ENCODE measurements at places on chromosomes 2 and 18.

GRCh38 chr18:78782951-78783563, 196.6 kb upstream of the SALL3 start:
- no peak for DNase-seq

DNA sequence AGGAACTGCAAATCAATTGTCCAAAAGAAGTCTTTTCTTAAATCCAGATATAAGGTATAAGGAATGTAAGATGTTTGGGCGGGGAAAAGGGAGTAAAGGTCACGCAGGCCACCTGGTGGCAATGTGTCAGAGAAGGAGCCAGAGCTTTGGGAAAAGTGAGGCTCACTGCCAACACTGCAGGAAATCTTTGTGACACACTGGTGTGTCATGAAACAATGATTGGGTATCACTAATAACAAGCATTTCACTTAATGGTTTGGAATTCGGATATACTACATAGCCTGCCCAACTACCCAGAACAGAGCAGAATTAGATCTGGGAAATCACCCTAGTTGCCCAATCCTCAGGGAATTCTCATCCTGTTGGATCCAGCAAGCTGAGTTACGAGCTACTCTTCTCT, 61.0 kb downstream of the RBMS1 start:
- no peak for DNase-seq

DNA sequence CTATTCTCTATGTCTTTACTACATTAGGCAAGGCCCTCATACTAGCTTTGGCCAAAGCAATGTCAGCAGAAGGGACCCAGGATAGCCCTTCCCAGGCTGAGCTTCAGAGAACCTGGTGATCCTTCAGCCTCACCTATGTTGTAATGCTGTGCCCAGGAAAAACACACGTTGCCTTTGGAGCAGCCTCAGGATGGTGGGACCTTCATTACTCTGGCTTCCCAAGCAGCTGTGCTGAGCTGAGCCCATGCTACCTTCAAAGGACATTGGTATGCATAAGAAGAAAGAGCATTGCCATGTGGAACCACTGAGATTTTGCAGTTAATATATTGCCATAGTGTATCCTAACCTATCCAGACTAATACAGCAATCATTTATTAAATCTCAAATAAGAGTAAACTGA, 756.4 kb upstream of the ID2 start:
- no peak for DNase-seq

DNA sequence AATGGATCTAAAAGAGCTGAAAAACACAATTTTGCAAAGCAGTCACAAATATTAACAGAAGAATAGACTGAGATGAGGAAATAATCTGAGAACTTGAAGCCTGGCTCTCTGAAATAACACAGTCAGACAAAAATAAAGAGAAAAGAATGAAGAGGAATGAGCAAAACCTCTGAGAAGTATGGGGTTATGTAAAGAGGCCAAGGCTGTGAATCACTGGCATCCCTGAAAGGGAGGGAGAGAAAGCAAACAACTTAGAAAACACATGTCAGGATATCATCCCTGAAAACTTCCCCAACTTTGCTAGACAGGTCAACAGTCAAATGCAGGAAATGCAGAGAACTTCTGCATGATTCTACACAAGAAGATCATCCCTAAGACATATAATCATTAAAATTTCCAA, 73.5 kb upstream of the LHCGR start:
- no peak for DNase-seq

GRCh38 chr2:85579266-85579935, 2.0 kb downstream of the VAMP8 start:
- no peak for DNase-seq

DNA sequence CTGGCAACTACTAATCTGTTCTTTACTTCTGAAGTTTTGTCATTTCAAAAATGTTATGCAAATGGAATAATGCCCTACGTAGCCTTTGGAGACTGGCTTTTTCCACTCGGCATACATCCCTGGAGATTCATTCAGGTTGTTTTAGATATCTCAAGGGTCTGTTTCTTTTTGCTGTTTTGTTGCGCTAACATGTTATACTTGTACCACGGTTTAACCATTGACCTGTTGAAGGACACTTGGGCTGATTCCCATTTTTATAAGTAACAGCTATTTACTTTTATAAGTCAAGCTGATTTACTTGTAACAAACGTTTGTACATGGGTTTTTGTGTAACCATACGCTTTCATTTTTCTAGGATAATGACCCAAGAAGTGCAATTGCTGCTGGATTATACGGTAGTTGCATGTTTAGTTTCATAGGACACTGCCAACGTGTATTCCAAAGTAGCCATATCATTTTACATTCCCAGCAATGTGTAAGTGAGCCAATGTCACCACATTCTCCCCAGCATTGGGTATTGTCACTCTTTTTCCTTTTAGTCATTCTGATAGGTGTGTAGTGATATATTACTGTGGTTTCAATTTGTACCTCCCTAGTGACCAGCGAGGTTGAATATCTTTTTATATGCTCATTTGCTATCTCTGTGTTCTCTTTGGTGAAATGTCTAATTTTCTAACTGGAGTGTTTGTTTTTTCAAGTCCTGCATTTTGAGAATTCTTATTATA, 36.5 kb upstream of the STAT4 start:
- no peak for DNase-seq

- no peak for DNase-seq
Observed at GRCh38 chr2:223357076-223357475, 245.1 kb downstream of the SCG2 start.

- DNase-seq, result no peak
Observed at GRCh38 chr2:241425368-241425767, 69.3 kb downstream of the FARP2 start.

DNA sequence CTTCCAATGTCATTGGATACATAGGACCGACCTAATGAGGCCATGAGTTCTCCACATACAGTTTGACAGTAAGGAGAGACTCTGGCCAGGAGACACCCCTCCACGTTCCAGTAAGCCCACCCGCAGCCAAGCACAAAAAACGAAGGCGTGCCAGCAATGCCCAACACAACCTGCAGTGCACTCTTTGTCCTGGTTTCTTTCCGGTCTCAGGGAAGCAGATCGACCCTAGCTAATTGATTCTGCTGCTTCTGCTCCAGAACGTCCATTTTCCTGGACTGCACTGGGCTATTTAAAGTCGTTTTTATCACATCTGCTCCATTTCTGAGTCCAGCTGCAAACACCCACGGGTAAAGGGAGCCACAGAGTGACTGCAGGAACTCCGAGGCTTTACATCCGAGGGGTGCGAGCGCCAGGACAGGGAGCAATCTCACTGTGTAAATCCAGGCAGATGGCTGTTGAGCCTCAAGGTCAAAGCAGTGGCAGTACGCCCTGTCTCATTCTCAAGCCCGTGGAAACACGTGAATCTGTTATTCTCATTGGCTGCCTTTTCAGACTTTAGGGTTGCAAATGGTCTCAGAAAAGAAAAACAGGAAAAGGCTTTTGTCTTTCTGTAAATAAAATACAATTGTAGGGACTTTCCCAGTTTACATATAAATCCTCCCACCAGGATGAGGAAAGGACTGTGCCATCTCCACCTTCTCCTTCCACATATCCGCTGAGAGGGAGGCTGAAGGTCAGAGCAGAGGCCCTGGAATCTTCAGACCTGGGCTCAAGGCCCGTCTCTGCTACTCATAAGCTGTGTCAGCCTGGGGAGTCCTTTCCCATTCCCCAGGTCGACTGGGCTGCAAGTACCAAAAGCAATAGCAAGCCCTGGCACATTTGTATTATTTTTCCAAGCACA, 40.7 kb downstream of the TMEM163 start:
- no peak for DNase-seq

GRCh38 chr2:241314226-241315092, 1.0 kb downstream of the HDLBP start:
- no peak for DNase-seq

DNA sequence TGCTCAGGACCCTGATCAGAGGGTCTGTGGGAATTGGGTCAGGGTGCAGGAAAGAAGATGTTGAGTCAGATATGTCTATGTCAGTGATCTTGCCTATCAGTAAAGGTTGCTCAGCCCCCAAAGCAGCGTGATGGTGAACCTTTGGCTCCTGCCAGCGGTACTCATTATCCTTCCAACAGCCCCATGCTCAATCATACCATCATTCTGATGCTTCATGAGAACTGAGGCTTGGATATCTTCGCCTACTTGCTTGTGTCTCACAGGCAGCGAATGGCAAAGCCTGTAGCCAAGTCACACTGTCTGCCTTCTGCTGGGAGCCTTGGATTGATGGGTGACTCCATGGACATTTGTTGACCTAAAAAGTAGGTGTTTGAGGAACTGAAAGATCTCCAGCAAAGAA, 19.0 kb upstream of the TMEM214 start:
- no peak for DNase-seq

- no peak for DNase-seq
Observed at GRCh38 chr2:84187258-84187657, 271.8 kb downstream of the SUCLG1 start.

DNA sequence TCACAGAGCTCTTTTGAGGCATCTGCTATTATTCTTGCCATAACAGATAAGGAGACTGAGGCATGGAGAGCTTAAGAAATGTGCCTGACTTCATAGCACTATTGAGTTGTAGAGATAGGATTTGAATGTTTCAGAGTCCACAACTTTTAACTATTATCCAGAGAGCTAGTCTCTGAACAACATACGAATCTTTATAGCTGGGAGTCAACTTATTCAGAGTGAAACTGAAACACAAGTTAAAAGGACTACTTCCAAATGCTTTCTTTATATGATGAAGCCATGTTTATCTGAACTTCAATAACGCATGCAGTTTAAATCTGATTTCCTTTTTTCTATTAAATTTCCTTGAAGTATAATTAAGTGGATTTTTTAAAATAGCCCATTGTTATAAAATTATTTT, 268.8 kb downstream of the IKZF2 start:
- no peak for DNase-seq

DNA sequence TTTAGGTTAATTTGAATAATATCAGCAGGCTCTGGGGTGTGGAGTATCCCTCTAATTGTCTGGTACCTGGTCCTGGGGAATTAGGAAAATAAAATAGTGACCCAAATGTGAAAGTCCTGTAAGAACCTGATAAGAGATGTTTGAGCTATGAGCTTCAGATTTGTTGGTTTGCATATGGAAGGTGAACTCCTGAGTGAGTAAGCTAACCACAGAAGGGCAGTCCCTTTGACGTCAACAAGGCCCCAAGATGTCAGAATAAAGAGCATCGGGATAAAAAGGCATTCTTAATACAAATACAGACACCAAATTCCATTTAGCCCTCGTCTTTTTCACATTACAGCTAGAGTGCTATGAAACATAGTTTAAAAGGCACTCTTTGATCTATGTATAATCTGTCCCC, 1366.3 kb upstream of the TMEFF2 start:
- DNase-seq, result no peak

GRCh38 chr2:3207091-3207491, 170.5 kb downstream of the EIPR1 start:
- no peak for DNase-seq

DNA sequence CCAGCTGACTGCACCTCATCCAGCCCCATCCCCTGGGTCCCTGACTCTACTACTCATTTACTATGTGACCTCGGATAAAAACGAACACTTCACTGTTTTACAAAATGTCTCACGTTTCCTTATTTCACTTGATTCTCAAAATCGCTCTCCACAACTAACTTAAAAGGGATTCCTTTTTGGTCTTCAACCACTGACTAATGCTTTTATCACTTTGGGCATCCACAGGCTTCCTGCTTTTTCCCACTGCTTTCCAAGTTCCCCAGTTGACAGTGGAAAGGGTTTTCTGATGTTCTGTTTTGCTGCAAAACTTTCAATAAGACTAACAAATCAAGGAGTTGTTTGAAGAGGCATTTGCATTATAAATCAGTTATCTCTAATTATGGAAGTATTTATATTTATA, 24.1 kb downstream of the EIF2AK3 start:
- DNase-seq, result no peak

GRCh38 chr2:42769583-42770287, 5.8 kb upstream of the OXER1 start:
- no peak for DNase-seq

DNA sequence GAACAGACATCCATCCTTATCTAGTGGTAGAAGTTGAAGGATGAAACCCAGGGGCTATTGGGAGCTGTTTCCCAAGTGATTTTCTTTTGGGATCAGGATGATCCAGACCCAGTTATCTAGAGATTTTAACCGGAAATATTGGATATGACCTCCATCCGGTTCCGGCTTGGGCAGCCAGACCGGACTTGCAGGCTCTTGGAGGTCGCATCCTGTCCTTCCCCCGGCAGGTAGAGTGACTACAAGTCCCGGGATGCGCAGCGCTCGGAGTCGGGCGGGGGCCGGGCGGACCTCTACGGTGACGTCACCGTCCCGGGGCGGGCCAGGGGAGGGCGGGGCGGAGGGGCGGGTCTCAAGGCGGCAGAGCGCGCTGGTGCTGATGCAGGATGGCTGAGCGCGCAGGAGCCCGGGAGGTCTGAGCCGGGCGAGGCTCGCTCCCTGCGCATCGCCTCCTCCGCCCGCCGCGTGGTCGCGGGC, at the start of gene KIF5C:
Gene KIF5C, plus strand, starts transcription at position 360 of the 474 bp plus-strand sequence. CDS start 391 bp downstream, outside the sequence.
- peak; percentile 94 for DNase-seq

DNA sequence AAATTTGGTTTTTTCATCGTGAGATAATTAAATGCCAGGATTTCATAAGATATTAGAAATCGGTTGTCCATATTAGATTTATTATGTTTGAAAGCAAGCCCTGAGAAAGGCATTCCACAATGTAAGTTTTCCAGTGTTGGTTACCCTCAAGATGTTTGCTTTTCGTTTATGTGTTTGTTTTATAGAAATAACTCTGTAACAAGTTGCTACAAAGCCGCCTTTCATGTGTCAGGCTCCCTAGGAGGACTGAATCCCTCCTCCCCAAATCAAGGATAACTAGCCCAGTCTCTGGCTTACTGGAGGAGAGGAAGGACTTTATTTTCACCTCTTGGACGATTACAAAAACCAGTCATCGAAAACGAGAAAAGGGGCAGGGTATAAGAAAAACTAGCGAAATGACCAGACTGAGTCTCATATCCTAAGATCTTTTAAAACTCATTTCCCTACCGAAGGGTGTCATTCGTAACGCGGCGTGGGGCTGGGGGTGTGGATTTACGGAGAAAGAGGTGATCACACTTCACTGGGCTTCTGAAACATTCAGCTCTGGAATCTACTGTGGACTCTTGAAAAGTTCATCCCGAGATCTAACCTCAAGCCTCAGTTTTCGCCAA, 1.0 kb upstream of the PEX13 start:
- DNase-seq, result no peak
